ENCODE measurements at places on chromosomes 2 and 18. TPM values are rescaled to one million over a fixed set of nuclear protein-coding genes. Genes with fewer than 3 reads are reported as not detected.

The SLC9A4 gene
- total RNA-seq = not detected

The CDKL4 gene
- not detected for total RNA-seq

The SLC5A7 gene
- total RNA-seq = not detected

The NLRC4 gene
- total RNA-seq = not detected

The PTPN2 gene
- 30.6 TPM for total RNA-seq

The RAB6C gene
- not detected for total RNA-seq
